ENCODE measurements at places on chromosomes 5 and 9. TPM values are rescaled to one million over a fixed set of nuclear protein-coding genes. Genes with fewer than 3 reads are reported as not detected.

Gene TGFBR1
- total RNA-seq = 46.8 TPM

Gene FABP6
- total RNA-seq = 0.83 TPM

Gene CEMIP2
- 10.7 TPM for total RNA-seq

Gene FGF10
- total RNA-seq = 17.8 TPM

Gene PCDHB3
- 2.5 TPM for total RNA-seq

Gene BAG1
- 41.0 TPM for total RNA-seq

Gene FCN2
- total RNA-seq = not detected

Measured in ovary (tissue), 10 donors.